ENCODE measurements at places on chromosomes 7 and 10.

- DNase-seq, result peak; percentile 33
These were observed 273.7 kb downstream of the CCDC3 start for GRCh38 chr10:12727832-12728215.

- no peak for DNase-seq
These were observed 492.5 kb downstream of the ETV1 start for GRCh38 chr7:13496976-13497375.

GRCh38 chr10:49272251-49273081 is 26.5 kb upstream of the C10orf71 start:
- no peak for DNase-seq

- DNase-seq, result no peak
These were observed 68.8 kb downstream of the TMEM130 start for GRCh38 chr7:98800996-98801395.

DNA sequence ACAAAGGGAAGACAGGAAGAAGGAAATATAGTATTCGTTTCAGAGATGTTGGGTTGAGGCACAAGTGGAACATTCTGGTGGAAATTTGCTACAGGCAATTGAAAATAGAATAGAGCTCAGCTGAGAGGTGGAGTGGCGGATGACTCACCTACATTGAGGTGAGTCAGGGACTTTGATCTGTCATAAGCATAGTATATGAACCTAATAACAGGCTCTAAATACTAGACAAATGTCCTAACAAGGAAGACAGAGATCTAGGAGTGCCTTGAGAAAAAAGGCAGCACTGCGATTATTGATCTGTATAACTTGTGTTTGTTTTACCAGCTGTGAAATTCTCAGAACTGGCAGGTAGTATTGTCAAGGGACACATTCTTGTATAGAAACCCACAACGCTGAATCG is 907 bp upstream of the IFRD1 start:
- DNase-seq, result no peak

- peak; percentile 77 for DNase-seq
These were observed 538.7 kb downstream of the DNAJB6 start for GRCh38 chr7:157875230-157876179.

DNA sequence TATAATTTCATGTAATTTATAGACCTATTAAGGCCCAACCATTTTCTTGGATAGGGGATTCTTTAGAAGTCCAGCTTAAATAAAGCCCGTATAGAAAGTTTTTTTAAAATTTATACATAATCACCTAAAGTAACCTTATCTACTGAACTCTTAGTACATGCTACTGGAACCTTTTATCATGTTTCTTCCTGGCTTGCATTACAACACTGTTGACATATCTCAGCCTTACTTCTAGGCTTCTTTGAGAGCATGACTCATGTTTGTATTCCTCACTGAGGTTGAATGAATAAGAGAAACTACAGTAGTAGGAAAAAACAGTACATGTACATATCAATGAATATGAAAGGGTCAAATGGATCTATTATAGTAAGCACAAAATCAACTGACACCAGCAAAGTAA is 8.2 kb upstream of the MAGI2 start:
- no peak for DNase-seq

DNA sequence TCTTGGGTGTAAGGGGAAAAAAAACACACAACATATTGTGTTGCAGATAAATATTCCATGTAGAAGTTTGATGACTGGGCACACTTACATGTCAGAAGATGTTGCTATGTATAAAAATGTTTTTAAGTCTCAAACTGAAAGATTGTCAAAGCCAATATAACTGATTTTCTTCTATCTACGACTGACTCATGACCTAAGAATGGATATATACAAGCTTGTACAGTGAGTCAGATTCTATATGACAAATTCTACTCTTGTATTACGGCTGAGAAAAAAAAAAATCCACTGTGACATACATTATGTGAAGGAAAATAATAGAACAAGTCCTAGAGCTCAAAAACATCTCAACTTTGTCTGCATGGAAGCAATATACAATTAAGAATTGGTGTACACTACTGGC is 343.0 kb upstream of the PCDH15 start:
- no peak for DNase-seq

- no peak for DNase-seq
These were observed 42.7 kb upstream of the MNX1 start for GRCh38 chr7:157053118-157053517.

GRCh38 chr7:121167971-121168370 is 160.8 kb upstream of the WNT16 start:
- DNase-seq, result no peak

DNA sequence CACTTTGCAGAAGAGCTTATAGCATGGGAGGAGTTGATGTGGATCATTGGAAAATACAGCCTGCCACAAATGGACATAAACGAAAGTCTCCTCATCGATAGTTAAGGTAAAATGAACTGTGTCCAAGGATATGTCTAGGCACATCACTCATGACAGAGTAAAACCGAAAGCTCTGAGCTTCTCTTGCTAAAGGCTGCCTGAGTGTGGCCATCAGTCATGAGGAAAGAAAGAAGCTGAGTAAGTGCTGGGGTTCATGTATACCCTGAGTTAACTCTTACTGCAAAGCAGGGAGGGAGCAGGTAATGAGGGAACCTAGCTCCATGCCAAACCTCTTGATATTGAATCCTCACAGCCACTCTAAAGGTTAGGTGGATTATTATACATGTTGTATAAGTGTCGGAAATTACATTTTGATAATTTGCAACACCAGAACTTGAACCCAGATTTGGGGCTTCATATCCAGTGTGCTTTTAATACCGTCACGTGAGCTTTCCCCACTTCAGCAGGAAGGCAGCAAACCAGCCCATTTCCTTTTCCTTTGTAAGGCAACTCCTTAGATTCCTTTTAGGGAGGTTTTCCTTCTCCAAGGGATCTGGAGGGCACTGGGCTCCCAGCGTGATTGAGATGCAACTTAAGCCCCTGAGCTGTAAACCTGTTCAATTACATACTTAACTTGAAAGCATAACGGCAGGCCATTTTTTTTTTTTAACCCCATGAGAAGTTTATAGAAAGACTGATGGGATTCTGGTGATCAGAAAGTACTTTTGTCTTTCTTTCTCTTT is 215.0 kb downstream of the PHF14 start:
- DNase-seq, result no peak

DNA sequence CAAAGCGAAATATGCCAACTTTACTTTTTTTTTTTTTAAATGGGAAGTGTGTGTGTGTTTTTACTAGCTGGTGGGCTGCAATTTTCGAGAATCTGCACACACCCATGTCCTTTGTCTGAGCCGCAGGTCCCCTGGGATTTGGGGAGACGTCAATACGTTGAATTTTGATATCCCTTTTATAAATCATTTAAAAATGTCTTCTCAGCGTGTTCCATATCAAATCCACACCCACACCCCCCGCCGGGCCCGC is 404 bp upstream of the FMC1 start:
- DNase-seq, result no peak

DNA sequence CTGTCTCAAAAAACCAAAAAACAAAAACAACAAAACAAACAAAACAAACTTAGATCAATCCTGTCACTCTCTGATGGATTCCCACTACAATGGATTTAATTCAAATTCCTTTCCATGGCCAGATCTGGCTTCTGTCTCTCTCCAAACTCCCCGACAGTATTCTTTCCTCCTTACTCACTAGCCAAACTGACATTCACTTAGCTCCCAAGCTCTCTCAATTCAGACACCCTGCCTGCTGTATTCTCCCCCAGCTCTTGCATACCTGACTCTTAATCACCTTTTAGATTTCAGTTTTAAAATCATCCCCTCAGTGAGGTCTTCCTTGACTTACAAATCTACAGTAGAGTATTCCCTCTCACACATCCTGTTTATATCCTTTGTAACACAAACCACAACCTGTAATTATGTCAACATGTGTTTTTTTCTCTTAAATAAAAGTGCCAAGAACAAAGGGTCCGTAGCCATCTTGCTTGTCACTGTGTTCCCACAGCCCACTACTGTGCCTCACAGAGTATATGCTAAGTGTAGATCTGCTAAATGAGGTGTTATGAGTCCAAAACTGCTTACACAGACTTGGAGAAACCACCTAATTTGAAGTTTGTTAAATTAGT is 14.4 kb downstream of the HERPUD2 start:
- peak; percentile 34 for DNase-seq

DNA sequence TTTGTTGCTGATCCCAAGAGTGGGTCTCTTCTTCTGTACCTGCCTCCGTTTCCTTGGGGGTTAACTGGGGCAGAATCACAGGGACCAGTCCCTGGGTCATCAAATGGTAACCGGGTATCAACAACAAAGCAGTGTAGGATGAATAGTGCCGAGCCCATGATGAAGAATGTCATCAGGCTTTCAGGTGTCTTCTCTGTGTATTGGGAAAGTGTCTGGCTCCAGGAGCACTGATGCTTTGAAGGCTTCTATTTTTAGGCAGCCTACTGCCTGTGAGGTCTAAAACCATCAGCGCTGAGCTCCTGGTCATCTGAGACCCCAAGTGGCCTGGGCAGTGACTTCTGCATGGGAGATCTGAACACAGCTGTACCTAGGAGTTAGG is 48.2 kb upstream of the SHH start:
- no peak for DNase-seq

- no peak for DNase-seq
These were observed 100.2 kb downstream of the KCND2 start for GRCh38 chr7:120373174-120373573.

Data from ELF-1 (cell line).